NCI-H82 (cell line): ENCODE measurements at places on chromosomes 1 and 21.

DNA sequence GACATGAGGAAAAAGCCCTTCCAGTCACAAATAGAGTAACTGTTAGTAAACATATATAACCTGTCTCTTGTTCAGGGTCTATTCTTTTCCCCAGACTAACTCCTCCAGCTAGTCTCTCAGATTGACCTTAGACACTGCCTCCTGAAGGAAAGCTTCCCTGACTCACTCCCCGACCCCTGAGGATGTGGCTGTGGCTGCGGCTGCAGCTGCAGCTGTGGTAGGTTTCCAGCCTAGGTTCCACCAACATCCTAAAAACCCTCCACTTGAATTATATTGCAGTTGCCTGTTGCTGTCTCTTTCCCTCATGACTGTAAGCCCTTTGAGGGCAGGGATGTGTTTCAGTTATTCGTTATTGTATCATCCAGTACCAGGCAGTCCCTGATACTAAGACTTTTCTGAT lies 132.9 kb upstream of the C1orf21 start:
- no peak for DNase-seq

GRCh38 chr1:167427848-167428247 lies 90.5 kb downstream of the CD247 start:
- DNase-seq, result peak; percentile 32

DNA sequence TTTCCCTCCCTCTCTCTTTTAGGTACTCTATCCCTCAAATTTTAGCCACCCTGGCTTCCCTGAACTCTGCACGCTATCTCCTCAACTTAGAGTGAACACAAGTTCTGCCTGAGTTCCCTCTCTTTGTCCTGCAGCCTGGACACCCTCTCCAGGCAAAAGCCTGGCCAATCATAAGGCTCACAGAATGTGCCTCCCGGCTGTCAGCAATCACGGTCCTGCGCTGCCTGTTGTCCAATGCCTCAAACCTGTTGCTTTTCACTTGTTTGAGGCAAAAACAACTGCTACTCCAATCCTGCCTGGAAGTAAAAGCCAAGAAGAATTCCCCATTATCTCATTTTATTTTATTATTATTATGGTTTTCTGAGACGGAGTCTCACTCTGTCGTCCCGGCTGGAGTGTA lies 66.1 kb downstream of the LGR6 start:
- no peak for DNase-seq

- peak; percentile 56 for DNase-seq
Measured at GRCh38 chr1:3319874-3320245, 134.6 kb upstream of the ARHGEF16 start.

- DNase-seq, result no peak
Measured at GRCh38 chr21:41845310-41846032, 33.7 kb downstream of the PRDM15 start.

DNA sequence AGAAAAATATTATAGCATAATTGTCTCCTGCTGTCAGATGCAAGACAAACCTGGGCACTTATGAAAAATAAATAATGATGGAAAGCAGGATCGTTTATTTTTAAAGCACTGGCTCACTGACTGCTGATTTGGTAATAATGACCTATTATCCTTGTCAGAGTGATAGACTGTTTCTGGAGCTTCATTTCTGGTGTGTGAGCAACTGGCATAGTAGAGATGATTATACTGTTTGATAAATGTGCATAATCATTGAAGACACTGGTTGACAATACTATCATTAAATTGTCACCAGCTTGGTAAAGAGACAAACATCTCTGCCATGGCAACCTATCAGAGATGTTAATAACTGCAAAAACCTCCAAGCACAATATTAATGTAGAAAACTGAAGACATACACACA lies 179.9 kb upstream of the ZNF644 start:
- DNase-seq, result no peak

- DNase-seq, result no peak
Measured at GRCh38 chr1:1847890-1848289, 43.0 kb downstream of the GNB1 start.

- DNase-seq, result no peak
Measured at GRCh38 chr1:236168716-236169429, 26.5 kb downstream of the GPR137B start.

DNA sequence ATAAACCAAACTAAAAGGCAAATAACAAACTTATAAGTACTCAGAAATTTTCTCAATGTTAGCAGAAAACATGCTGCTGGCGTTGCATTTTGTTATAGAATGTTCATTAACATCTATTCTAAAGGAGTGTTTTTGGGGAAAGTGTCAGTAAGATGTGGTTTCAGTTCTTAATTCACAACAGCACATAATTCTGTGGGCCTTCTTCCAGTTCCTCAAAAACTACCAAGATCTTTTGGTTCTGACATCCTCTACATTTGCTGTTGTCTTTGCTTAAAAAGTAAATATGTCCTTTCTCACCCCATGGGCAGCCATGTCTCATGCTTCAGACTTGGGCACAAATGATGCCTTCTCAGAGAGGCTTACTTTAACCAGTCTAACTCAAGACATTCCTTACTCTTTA lies 152.5 kb downstream of the CDC7 start:
- no peak for DNase-seq

DNA sequence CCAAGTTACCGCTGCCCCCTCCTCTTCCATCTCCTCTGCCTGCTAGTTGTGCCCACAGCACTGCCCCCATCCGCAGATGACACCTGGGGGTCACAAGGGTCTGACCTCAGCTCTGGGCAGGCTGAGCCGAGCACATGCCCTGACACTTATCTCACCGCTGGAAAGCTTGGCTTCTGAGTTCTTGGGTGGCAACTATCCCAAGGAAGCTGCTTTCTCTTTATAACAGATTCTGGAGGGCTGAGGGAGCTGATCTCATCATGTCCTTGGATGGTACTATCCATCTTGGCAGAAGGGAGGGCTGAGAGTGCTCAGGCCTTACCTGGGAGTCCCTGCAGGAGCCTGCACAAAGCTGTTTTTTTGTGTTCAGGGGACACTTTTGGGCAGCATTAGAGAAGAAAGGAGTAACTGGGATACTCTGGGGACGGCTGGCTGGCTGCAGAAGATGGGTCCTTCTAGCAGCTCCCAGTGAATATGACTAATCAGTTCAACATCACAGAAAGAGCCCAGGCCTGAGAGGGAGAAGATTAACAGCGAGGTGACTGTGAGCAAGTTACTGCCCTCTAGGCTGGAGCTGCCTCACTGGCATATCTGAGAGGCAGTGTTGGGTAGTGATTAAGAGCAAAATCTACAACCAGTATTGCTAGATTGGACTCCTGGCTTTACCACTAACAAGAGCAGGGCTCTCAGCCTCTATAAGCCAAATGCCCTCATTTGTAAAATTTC lies 71.6 kb downstream of the PLXNA2 start:
- DNase-seq, result no peak

DNA sequence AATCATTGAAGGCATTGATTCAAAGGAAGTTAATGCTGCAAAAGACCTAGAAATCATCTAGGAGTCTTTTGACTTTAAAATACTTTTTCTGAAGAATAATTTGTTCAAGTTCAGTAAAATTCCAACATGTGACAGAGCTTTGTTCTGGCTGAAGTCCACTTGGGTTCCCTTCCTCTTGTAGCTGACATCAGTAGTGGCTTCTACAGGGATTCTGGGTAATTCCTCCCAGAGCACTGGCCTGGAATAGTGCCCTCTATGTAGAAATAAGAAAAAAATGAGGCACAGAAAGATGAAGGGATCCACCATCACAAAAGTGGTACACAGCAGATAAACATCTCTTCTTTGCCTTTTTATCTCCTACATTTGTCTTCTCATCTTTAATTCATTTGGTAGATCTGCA lies 548.1 kb downstream of the LTN1 start:
- DNase-seq, result no peak

DNA sequence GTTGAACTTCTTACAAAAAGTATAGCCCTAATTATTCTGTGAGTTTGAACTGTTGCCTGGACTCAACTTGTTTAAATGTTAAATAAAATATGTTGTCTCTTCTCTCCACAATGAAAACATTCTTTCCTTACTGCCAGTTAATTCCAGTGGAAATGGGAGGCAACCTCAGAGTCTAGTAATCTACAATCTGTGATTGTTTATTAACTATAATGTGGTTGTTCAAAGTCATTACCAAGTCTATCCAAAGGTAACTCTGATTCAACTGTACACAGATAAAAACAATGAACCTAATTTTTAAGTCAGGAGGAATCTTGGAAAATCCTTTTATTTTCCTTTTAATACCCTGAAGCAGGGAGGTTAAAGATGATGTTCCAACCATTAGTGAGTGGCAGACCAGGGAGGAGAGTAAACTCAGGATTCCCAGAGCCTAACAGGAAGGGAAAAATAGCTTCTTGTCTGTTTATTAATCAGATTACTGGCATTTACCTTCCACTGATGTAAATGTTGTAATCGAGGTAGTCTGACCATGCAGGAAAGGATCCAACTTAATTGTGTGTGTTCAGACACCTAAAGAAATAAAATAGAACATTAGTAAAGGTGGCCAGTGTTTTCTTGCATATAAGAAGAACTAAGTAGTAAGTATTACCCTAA lies 57.1 kb upstream of the TBX15 start:
- DNase-seq, result no peak

GRCh38 chr1:197173571-197174507 lies 27.4 kb upstream of the ASPM start:
- DNase-seq, result no peak

- peak; percentile 41 for DNase-seq
Measured at GRCh38 chr21:37208056-37208721, 58.9 kb downstream of the VPS26C start.

DNA sequence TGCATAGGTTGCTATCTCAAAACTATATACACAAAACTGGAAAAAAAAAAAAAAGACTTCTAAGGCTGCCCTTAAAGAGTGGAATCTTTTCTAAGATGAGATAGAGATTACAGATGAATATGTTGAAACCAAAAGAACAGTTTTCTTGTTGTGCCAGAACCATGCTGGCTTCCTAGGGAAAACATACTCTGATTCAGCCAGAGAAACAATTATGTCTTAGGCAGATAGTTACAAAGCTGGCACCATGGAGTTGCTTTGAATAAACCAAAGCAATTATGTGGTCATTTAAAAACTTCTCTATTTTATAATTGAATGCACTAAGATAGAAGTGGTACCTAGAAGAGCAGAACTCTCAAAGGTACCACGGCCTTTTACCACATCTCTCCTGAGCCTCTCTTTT lies 341.3 kb downstream of the PDE4B start:
- DNase-seq, result no peak

GRCh38 chr1:1206376-1206965 lies at the start of gene TNFRSF18:
TSS of gene TNFRSF18 (minus strand) at chr1:1206592. CDS start at chr1:1206571, 21 bp downstream.
- no peak for DNase-seq

GRCh38 chr1:224783006-224783651 lies 146.3 kb upstream of the DNAH14 start:
- DNase-seq, result no peak

DNA sequence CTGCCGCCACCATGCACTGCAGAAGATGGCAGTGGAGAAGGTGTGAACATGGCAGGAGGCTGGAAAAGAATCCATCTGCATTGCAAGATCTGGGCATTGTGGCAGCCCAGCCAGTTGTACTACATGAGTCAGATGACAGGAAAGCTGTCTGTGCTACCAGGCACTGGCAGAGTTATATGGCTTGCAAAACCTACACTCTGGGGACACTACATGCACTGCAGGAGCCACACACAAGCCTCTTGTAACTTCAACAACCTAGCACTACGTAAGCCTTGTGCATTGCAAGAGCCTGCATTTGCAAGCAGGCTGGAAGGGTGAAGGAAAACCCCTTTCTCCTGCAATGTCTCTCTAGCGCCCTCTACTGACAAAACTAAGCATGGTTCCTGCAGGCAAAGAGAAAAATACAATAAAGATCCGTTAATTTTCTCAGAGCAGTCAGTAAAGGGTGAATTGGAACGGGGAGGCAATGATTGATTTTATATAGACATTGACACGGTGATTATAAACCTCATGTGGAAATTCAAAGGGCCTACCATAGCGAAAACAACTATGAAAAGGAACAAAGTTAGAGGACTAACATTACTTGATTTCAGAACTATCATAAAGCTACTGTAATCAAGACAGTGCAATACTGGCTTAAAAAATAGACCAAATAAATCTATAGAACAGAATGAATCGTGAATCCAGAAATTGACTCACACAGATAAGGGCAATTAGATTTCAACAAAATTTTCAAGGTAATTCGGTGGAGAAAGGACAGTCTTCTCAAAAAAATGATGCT lies 26.2 kb upstream of the DYNLT5 start:
- peak; percentile 89 for DNase-seq

DNA sequence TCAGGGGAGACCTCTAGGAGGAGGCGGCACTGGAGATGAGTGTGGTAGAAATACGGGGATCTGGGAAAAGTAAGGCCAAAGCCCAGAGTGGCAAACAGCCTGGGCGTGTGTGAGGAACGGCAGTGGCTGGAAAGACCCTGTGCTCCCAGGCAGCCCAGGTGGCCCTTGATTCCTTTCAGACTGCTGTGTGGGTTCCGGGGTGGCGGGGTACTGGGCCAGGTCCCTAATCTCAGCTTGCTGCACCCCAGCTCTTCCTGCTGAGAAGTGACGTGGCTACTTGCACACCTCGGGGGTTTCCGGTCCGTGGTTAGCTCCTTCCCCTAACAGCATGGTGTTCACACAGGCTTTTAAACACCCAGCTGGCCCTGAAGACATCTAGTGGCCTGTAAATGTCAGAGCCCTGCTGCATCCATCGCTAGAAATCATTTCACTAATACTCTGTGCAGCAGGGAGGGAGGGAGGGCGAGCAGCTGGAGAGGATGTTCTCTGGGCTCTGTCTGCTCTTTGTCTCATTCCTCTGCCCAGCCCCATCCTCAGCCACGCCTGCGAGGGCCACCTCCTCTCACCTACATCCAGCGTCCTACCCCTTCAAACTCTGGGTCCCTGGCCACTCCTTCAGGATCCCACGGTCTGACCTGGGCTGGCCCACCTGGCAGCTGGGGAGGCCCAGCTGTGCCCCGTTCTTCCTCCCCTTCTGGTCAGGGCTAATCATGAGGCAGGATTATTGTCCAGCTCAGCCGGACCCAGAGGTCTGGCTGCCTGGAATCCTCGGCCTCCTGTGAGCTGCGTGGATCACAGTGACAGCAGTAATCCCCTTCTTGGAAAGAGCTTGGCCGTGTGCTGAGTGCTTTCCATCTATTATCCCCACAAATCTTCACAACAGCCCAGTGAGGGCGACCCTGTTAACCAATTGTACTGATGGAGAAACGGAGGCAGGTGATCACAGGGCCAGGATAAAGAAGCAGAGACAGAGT lies 7.2 kb downstream of the ZDHHC18 start:
- DNase-seq, result peak; percentile 93

DNA sequence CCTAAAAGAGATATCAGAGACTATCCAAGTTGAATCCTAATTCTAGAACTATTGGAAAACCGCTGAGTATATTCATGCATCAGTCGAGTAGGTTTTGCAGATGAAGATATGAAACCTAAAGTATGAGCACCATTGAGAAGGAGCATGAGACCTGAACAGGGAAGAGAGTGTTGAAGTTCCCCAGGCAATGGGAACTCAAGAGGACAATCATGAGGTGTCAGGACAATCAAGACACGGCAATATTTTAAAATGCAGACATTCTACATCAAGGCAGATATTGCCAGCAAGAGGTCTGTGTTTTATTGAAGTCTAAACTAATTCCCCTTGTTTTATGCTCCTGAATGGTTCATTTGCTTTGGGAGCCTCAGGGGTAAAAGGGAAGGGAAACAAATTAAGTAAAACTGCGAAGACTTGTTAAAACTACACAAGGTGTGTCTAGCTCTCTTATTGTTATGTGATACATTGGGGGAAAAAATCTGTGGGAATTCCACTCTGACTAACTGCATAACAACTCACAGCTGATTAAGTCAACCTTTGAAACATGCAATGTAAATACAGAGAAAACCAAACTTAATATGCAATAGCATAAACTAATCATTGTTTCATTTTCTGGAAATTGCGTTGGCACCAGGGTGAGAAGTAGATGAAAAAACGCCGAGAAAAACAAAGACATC lies 347.9 kb upstream of the ADGRL2 start:
- DNase-seq, result no peak
